GM12878 (cell line): ENCODE measurements at places on chromosomes 16 and 17.

GRCh38 chr16:77171745-77172635 lies 19.0 kb upstream of the MON1B start:
- no peak for DNase-seq

GRCh38 chr16:66751053-66751302 lies 431 bp downstream of the DYNC1LI2 start:
- DNase-seq = no peak

DNA sequence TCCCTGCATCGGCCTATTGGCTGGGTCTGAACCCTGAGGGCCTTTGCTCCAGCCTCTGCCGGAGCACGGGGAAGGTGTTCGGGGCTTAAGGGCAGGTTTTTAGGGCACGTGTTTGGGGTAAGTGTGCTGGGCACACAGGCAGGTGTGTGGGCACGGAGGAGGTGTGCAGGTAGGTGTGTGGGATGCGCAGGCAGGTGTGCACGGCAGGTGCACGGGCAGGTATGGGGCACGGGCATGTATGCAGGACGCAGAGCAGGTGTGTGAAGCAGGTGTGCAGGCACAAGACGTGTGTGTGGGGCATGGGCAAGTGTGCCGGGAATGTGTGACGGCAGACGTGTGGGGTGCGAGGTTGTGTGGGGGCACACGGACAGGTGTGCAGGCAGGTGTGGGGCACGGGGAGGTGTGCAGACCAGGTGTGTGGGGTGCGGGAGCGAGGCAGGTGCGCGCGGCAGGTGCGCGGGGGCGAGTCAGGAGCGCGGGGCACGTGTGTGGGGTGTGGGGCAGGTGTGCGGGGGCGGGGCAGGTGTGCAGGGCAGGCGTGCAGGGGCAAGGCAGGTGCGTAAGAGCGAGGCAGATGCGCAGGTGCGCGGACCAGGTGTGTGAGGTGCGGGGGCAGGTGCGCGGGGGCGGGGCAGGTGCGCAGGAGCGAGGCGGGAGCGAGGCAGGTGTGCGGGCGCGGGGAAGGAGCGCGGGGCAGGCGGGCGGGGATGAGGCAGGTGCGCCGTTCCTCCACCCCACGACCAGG lies 28.6 kb upstream of the METRNL start:
- no peak for DNase-seq

DNA sequence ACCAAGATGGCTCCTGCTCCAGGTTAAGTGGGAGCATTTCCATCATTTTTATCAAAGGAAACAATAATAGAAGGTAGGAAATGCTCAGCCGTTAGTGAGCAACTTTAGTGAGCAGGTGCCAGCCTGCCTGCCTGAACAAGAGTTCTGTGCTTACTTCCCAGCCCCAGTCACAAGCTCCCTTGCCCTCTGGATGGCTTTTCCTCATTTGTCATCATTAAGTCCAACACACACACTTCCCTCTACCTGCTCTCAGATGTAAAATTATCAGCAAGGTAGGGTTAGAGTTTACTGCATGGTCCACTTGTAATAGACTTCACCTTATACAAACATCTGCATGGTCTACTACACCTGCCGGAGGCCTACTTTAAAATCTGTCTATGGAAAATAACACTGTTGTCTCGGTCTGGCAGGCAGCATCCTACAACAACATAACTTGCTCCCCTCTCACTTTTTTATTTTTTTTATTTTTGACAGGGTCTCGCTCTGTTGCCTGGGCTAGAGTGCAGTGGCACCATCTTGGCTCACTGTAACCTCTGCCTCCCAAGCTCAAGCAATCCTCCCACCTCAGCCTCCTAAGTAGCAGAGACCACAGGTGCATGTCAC lies 12.7 kb downstream of the TEX2 start:
- no peak for DNase-seq

GRCh38 chr16:87131061-87131995 lies 185.9 kb downstream of the C16orf95 start:
- no peak for DNase-seq

DNA sequence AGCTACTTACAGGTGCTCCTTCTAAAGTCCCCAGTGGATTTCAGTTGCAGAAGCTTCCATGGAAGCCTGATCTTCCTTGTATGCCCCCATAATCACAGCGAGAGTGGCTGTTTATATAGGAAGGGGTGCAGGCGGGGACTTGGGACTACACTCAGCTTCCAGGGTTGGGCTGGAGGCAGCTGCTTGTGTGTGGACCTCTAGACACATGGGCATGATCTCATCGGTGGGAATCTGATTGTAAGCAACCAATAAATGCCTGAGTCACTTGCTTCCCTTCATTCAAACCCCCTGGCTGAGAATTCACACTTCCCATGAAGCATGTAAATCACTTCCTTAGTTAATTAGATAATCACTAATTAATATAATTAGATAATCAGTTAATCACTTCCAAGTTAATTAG lies 1.0 kb upstream of the KRT20 start:
- no peak for DNase-seq

- no peak for DNase-seq
Observed at GRCh38 chr17:76833747-76834146, 34.5 kb upstream of the MGAT5B start.

DNA sequence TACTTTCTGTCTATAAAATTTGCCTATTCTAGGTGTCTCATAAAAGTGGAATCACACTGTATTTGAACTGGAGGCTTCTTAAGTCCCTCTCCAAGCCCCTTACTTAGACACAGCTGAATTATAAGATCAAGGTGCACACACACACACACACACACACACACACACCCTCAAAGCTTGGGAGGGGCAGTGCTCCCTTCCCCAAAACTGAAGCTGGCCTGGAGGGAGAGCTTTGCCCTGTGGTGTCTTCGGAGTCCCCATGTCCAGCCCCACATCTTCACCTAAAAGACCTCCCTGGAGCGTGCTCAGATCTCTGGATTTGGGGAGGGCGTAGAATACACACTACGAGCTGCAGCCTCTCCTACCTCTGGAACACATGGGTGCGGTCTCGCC lies 828 bp downstream of the EMP2 start:
- DNase-seq = no peak

DNA sequence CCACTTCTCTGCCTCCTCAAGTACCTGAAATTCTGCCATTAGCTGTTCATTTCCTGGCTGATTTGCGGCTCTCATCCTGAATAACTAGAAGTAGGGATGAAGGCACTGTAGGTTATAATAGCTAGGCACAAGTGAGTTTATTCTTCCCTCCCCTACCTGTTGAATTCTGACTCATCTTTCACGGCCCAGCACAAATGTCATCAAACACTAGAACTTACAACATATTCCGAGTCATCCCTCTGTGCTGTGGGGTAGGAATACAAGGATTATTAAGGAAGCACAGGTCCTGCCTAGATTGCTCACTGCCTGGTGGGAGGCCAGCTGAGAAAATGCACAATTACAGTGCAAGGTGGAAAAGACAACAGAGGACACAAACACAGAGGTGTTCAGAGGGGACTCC lies 103.7 kb upstream of the ASIC2 start:
- no peak for DNase-seq

DNA sequence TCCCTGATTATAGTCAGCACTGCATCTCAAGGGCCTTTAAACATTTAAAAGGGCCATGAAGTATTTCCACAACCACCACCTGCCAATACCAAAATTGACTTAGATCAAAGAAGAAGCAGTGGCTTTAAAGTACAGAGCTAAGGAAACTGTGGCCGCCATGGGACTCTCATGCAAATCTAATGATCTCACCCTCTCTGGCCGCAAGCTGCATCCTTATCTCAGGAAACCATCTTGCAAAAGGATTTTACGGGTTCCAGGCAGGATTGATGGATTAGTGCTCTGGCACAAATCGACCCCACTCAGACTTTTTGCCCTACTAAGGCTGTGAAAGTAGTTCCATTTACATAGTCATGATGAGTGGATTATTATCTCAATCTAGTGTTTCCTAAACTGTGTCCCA lies 22.6 kb downstream of the CDRT4 start:
- DNase-seq = no peak

- no peak for DNase-seq
Observed at GRCh38 chr16:11586856-11587642, at the start of gene LITAF. TSS of gene LITAF (minus strand) at chr16:11586919. CDS start at chr16:11556730, 30,189 bp downstream.

DNA sequence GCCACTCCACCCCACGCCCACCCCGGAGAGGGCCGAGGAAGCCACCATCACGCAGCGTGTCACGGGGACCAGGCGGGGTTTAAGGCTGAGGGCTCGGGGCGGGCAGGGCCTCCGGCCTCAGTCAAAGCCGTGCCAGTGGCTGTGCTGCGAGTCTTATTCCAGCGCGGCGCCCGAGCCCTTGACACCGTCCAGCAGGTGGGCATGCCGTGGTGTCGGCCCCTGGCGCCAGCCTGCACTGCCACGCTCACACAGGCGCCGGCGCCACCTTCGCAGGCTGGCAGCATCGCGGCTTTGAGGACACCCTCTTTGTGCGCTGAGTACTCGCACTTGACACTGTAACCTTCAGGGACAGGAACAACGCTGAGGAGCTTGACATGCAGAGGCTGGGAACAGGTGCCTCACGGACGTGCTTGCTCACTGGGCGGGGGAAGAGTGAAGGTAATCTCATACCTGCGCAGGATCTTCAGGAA lies 34.0 kb upstream of the ZNF629 start:
- no peak for DNase-seq

DNA sequence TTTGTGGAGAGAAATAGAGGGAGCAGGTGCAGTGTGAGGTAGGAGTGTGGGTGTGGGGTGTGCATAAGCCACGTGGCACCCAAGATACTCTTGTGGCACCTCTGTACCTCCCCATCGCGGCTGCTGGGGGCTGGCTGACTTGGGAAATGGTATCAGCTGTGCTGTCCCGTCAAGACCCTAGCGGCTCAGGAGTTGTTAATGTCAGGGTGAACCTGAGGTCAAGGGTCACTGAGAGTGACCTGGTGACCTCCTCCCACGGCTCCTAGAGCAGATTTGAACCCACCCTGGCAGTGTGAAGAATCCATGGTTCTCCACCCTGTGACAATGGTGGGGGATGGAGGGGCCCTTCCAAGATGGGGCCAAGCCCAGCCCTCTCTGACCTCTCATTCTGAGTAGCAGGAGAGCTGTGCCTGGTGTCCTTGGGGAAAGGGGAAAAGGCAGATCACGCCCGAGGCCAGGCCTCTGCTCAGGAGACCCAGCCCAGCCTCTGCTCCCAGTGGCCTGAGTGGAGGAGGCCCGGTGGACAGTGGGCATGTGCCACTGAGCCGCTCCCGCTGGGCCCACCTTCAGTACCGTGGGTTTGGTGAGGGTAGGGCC lies 3.0 kb upstream of the WFIKKN2 start:
- DNase-seq = no peak

- no peak for DNase-seq
Observed at GRCh38 chr17:63249256-63250004, 196.7 kb downstream of the CYB561 start.

GRCh38 chr16:87335625-87336433 lies 18.6 kb upstream of the C16orf95 start:
- no peak for DNase-seq

- DNase-seq = no peak
Observed at GRCh38 chr17:9074131-9074530, 52.8 kb downstream of the NTN1 start.

DNA sequence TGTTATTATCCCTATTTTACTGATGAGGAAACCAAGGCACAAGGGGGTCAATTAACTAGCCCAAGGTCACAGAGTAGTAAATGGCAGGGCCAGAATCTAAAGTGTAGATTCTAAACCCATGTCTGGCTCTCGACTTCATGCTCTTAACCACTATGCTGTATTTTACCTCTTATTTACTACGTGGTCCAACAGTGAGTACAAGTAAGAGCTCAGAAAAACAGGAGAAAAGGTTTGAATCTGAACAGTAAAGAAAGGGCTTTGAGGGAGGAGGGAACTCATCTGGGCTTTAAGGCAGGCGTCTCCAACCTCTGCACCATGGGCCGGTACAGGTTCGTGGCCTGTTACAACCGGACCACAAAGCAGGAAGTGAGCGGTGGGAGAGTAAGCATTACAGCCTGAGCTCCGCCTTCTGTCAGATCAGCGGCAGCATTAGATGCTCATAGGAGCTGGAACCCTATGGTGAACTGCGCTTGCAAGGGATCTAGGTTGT lies 62.9 kb downstream of the SMURF2 start:
- DNase-seq = no peak

DNA sequence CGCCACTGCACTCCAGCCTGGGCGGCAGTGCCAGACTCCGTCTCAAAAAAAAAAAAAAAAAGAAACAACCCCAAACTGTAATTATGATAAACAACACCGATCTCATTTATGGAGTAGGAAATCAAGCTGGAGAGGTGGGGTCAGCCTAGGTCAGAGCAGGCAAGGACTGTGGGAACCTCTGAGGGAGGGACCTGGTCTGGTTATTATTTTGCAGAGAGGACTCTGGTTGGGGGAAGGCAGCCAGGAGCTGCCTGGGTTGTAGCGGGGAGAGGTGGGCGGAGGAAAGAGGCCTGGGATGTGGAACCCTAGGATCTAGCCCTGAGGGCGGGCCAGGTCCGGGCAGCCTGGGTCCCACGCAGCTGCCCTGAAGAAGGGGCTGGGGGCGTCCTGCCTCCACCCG lies 10.9 kb upstream of the HS3ST6 start:
- DNase-seq = no peak

- no peak for DNase-seq
Observed at GRCh38 chr16:203246-203645, 23.0 kb downstream of the HBQ1 start.

DNA sequence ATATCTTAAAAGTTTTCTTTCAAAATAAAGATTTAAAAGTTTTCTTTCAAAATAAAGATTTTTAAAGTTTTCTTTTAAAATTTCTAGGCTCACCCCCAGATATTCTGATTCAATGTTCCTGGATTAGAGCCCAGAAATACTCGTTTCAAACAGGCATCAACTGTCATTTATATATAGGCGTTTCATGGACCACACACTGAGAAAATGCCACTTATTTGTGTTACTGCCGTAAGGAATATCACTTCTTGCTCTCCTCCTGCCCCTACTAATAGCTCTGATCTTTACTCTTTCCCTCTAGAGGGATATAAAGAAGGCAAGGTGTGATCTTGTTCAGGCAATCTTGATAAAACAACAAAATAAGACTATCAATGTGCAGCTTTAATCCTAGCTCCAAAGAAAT lies 1324.1 kb downstream of the CDH8 start:
- DNase-seq = no peak

- DNase-seq = no peak
Observed at GRCh38 chr17:74296548-74296936, 22.5 kb downstream of the DNAI2 start.

- DNase-seq = no peak
Observed at GRCh38 chr16:50699326-50700159, 6.1 kb downstream of the NOD2 start.

DNA sequence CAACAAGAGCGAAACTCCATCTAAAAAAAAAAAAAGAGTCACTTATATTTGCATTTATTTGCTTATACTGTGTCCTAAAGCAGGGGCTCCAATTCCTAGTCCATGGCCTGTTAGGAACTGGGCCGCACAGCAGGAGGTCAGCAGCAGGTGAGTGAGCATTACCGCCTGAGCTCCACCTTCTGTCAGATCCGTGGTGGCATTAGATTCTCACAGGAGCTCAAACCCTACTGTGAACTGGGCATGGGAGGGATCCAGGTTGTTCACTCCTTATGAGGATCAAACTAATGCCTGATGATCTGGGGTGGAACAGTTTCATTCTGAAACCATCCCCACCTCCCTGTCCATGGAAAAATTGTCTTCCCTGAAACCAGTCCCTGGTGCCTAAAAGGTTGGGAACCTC lies 24.9 kb downstream of the ITGB3 start:
- no peak for DNase-seq

GRCh38 chr17:55546991-55547664 lies 35.9 kb upstream of the SMIM36 start:
- DNase-seq = no peak

GRCh38 chr17:2909846-2910234 lies 113.6 kb downstream of the RAP1GAP2 start:
- DNase-seq = no peak
